ENCODE measurements at places on chromosomes 16 and 17.

DNA sequence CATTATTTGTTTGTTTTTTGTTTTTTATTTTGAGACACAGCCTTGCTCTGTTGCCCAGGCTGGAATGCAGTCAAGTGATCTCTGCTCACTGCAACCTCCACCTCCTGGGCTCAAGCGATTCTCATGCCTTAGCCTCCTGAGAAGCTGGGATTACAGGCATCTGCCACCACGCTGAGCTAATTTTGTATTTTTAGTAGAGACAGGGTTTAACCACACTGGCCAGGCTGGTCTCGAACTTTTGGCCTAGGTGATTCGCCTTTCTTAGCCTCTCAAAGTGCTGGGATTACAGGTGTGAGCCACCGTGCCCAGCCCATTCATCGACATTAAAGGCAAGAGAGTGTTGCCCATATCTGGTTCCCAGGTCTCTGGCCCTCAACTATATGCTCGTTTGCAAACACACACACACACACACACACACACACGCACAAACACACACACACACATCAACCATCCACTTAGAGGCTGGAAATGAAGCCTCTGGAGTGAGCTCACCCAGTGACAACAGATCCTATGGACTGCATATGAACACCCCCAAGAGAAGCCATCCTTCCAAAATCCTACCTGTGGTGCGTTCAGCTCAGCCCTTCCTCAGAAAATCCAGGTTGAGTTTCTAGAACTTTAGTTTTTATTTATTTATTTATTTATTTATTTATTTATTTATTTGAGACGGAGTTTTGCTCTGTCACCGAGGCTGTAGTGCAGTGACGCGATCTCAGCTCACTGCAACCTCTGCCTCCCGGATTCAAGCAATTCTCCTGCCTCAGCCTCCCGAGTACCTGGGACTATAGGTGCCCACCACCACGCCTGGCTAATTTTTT lies 12.3 kb upstream of the SEPHS2 start:
- no peak for DNase-seq

GRCh38 chr17:82304826-82305726 lies 12.3 kb downstream of the CD7 start:
- no peak for DNase-seq

DNA sequence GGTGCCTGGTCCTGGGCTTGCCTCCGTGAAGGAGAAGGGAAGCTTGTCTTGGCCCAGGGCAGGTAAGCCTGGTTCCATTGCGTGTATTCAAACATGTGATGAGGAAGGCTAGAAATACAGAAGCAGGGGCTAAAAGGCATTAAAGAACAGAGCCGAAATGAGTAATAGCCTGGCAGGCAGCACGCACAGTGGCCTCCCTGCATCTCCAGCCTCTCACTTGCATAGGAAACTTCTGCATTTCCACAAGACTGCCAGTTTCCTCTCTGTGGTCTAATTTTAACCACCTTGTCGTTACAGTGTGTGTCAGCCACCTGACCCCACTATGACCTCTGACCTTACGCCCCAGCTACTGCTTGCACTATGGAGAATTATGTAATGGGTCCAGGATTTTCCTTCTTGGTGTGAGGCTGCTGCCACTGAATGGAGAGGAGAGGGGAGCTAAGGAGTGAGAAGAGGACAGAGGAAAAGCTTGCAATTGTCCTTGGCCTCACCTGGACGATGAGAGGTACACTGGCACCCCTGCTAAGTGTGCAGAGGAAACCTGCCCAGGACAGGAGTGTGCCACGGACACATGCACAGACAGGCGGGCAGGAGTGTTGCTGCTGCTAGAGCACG lies 32.8 kb downstream of the HIC1 start:
- peak; percentile 54 for DNase-seq

- DNase-seq, result no peak
Observed at GRCh38 chr17:39813631-39814030, 50.5 kb downstream of the IKZF3 start.

DNA sequence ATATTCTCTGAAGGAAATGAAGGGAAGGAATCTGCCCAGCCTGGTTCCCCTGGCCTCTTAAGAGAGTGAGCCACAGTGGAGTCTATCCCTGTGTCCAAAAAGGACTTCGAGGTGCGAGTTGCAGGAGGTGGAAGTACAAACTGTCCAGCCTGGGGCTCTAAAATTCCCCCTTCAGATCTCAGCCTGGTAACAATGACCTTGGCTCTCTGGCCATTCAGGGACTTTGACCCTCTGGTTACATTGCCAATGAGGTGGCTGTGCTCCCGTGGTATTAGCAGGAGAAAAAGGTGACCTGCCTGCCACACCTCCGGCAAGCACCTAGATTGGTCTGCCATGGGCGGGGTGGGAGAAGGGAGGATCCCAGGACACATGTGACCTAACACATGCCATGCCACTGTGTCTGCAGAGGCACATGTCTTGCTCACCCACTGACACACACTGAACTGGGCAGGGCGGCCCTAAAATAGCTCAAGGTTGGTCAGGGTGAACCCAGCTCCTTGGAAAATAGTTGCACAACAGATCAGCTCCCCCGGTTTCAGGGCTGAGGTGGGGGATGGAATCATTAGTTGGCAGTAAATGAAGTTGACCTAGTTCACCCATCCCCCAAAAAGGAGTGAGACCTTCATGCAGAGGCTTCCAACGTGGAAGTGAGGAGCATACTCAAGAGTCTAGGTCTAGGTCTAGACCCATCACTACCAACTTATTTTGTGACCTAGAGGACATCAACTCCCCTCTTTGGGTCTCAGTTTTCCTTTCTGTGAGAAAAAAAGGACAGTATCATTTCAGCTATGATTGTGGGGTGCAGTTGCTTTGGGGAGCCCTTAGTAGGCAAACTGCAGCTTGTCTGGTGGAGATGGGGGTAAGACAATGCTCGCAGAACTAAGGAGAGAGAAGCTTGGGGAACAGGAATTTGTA lies 2.2 kb downstream of the NR1D1 start:
- no peak for DNase-seq

GRCh38 chr16:4334724-4335495 lies 16.2 kb downstream of the PAM16 start:
- DNase-seq, result no peak

DNA sequence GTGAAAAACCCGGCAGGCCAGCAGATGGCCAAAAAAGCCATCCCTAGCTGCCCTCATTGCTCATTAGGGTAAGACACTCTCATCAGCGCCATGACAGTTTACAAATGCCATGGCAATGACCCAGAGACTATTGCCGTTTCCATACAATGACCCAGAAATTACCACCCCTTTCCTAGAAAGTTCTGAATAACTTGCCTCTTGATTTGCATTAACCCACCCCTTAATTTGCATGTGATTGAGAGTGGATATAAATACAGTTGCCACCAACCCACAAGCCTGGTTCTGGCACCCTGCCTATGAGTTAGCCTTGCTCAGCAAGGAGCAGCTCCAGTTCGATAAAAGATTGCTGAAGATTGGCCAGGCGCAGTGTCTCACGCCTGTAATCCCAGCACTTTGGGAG lies 16.1 kb upstream of the C16orf54 start:
- DNase-seq, result no peak

DNA sequence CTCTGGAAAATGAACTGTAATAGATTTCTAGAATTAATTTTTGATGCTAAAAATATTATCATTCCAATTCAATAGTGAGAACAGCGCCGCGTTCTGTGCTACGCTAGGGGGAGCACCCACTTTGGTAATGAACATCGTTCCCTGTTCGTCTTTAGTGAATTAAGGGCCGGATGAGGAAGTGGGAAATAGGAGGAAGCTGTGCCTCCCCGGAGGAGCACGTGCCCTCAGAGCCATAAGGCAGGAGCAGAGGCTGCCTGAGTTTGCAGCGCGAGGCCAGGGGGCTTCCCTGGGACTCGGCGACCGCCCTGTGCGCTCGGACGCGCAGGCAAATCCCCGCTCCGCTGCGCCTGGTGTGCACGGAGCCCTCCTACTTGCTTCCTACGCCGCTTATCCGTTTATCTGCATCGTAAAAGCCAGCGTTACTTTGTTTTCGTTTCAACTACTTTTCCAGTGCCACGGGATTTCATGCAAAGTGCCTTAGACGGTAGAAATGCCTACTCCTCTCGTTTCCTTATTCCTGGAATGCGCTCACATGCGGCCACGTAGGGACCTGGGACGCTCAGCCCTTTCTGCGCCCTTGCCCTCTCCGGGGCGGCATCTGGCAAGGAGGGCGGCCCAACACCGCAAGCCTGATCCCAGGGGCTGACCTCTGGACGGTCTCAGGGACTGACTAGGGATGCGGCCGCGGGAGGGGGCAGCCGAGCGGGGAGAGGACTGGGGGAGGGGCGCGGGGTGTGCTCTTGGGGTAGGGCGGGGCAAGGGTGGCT lies 76.4 kb downstream of the KCNJ12 start:
- no peak for DNase-seq

DNA sequence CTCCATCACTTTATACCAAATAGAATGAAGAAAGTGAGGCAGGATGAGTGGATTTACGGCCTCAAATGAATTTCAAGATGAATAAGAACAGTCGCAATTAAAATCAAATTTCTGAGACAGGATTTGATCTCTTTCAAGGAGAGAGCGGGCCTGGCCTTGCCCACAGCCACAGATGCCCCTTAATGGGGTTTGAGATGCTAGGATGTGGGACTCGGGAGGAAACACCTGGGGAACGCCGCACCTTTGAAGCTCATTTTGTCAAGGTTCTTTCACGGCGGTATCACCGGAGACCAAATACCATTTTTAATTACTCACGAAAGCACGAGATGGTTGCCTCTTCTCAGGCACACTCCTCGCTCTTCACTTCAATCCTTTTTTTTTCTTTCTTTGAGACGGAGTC lies 178.1 kb upstream of the SDK2 start:
- no peak for DNase-seq

GRCh38 chr16:65731833-65732232 lies 610.0 kb upstream of the CDH11 start:
- no peak for DNase-seq

GRCh38 chr17:67441896-67442219 lies 64.8 kb downstream of the PITPNC1 start:
- no peak for DNase-seq

DNA sequence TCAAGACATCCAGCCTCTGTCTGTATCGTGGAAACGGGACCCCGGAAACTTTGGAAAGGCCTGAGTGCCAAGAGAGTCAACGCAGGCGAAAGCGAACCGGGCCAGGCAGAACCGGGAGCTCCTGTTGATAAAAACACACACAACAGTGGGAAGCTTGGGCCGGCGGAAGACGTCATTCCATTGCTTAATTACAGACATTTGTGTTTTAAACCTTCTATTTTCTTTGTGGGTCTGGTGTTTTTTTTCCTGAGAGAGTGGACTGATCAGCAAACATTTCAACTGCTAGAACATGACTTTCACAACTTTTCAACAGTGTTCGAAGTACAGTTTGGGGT lies 878 bp upstream of the RNF157 start:
- no peak for DNase-seq

All from GM20000 (cell line).